Umbilical cord (tissue), 2 donors: ENCODE measurements at places on chromosomes 11 and 22.

GRCh38 chr22:17412232-17412631, 43.0 kb downstream of the CECR2 start:
- DNase-seq: no peak

DNA sequence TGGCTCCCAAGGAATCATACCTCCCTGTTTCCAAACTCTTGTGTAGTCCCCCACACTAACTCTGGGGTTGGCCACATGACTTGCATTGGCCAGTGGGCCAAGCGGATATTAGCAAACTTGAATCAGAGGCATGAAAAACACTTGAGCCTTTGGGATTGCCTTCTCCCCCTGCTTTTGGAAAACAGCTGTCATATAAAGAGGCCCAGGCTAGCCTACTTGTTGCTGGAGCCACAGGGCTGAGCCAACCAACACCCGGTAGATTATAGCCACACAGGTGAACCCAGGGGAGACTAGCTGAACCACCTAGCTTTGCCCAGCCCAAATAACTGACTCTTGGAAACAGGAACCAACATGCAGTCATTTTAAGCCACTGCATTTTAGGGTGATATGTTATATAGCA, 354.8 kb downstream of the TENM4 start:
- peak; percentile 12 for DNase-seq

- no peak for DNase-seq
These were observed 44.3 kb upstream of the JAM3 start for GRCh38 chr11:134024420-134025081.

- DNase-seq: no peak
These were observed 14.9 kb downstream of the AP2A2 start for GRCh38 chr11:940496-941135.

DNA sequence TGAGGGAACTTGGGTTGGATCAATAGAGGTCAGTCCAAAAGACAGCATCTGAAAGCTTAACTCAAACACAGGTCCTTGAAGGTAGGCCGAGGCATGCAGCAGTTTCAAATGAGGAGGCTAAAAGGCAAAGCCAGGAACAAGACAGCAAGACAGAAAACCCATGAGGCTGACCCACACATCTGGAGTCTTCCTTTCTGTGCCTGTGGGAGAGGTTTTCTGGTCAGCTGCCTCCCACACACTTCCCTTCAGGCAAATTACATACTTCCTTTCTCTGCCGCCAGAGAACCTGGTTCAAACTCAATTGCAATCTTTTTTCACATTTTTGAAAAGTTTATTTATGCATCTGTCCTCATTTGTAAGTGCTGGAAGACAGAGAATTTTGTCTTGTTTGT, 29.8 kb upstream of the CRTAM start:
- peak; percentile 15 for DNase-seq

DNA sequence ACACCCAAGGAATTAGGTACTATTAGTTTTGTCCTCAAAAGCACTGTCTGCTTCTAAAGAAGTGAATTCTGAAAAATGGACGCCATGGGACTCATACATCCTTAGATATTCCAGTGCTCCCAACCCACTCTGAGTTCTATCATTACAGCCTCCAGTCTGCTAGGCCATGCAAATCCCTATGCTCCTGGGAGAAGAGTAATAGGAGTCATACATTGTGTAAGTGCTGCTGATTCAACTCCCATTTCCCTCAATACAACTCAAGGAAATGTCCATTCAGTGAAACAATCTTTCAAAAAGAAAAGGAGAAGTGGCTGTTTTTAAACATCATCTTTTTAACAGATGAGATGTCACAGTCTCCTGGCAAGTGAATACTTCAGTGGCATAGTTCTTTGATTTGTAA, 590.2 kb upstream of the LRRC4C start:
- no peak for DNase-seq

GRCh38 chr11:8218409-8218808, 45.3 kb downstream of the LMO1 start:
- no peak for DNase-seq

DNA sequence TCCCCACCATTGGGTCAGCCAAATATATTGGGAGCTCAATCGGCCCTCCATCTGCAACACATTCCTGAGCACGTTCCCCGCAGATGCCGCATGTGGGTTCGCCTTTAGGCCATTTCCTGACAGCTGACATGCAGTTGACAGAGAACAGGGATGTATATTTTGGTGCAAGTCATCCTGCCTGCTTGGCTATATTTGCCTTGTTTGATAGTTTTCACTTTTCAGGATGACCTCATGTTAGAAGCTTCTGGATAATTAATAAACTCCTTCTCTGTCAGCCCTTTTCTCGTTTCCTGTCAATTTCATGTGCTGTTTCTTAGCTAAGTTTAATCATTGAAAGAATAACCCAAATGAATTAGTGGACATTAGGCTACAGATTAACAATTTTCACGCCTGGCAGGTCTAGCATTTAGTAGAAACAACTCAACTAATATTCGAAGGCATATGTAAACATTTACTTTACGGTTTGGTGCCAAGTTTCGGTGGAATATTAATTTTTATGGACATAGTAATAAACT, 105.8 kb upstream of the SLC5A12 start:
- DNase-seq: peak; percentile 72

DNA sequence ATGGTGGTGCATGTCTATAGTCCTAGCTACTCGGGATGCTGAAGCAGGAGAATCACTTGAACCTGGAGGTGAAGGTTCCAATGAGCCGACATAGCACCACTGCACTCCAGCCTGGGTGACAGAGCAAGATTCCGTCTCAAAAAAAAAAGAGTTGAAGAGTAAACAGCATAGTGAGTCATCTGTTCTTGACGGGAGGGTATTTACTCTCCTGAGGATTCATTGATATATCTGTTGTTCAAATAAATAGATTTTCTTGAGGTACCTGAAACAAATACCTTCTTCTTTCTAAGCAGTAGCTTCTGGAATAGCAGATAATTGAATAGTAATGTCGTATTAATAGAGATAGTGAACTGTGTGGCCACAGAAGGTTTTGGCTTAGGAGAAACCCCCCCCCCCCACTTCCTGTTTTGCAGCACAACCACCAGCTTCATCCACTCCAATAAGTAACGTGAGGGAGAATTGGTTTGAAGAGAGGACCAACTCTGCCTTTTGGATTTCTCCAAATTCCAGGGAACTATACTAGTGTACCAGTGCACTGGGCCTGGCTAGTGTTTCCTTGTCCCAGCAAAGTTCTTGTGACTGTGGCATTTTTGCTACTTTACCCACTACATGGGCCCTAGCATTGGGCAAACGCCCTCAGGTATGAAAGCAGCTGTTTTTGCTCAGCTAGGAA, 90.0 kb downstream of the PRMT3 start:
- DNase-seq: no peak

- no peak for DNase-seq
These were observed 31.6 kb downstream of the C11orf58 start for GRCh38 chr11:16770016-16770415.

GRCh38 chr22:39446239-39446721, 10.5 kb upstream of the MGAT3 start:
- no peak for DNase-seq

GRCh38 chr11:102596578-102596977, 28.6 kb downstream of the MMP20 start:
- DNase-seq: no peak

GRCh38 chr22:36386351-36386899, 1.3 kb downstream of the MYH9 start:
- DNase-seq: peak; percentile 64

- no peak for DNase-seq
These were observed 26.8 kb upstream of the CELSR1 start for GRCh38 chr22:46564084-46564714.

DNA sequence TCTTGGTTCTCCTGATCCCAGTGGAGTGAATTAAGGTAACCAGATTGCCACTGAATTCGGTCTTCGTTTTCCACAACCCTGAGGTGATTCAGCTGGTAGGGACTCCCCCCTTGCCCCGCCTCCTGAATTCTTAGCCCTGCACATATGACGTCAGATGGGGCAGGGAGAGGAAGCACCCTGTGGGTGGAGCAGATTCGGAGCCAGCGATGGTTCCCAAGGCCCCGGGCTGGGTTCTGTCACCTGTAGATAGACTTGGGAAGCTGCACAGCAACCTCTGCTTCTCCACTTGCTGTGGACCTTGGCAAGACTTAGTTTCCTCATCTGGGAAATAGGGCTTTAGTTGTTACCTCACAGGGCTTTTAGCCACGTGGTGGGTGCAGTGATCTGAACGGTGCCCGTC, 67.8 kb downstream of the CTTN start:
- DNase-seq: no peak

DNA sequence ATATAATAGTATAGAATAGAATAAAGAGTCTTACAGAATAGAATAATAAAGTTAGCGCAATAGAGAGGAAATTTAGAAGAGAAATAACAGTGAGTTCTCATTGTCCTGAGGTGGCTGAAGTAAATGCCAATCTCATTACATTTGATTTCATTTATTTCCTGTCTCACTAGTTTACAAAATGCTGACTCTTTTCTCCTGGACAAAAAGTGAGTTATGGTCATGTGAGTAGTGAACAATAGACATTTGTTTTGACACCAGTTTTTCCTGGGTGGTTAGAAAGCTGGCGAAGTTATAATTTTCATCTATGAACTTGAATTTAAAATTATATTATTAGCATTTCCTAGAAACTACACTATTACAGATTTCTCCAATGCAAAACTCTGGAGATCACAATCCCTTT, 143.7 kb downstream of the TYR start:
- no peak for DNase-seq

DNA sequence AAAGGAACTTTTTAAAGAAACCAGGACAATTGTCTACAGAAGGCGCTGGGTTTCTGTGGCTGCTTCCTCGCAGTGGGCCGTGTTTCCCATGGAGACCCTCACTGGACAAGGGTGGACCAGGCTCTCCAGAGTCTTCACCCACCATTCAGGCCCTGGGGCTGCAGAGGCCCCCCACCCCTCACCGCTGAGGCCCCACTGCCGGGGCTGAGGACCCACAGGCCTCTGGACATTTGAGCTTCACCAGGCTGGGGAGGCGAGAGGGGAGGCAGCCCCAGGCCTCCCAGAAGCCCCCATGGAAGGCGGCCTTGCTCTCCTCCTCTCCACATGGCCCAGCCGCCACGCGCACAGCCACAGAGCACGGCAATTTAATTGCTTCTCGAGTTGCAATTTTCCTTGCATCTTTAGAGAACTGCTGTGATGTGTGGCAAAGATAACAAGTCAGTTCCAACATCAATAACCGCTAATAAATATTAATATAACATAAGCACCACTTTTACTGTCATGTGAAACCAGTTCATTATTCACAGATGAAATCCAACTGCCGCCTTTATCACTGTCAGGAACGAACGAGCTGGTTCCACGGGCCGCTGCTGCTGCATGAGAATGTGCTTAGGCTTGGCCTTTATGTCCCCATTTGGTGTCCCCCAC, 81.0 kb downstream of the PHF21B start:
- no peak for DNase-seq

DNA sequence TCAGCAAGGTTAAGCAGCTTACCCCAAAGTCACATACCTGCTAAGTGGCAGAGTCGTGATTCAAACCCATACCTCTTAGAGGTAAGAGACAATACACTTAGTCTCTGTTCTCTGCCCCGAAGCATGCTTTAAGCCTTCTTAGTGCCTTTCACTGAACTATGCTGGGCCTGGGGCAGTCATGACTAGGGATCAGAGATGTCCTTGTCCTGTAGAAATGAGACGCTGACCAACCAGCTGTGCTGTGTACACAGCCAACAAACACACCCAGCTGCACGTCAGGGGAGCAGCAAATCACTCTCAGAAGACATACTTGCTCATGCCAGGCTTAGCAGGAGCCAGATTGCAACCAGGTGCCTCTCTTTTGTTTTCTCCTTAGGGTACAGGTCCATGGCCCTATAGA, 255.7 kb downstream of the BUD13 start:
- no peak for DNase-seq

DNA sequence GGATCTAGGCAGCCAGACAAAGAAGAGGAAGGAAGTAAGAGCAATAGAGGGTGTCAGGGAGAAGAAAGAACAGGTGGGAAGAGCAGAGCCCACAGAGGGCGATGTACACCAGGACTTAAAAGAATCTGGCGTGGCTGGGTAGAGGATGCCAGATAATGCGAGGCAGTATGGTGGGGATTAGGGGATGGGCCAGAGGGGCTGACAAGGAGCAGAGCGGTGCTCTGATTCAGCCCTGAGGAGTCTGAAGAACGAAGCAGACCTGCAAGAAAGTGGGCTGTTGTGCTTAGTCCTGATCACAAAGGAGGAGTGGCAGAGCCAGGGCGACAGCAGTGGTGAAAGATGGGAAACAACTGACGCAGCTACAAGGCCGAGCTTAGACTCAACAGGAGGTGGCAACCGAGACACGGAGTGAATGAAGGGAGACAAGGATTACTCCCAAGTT, 163.7 kb downstream of the LARGE1 start:
- no peak for DNase-seq

DNA sequence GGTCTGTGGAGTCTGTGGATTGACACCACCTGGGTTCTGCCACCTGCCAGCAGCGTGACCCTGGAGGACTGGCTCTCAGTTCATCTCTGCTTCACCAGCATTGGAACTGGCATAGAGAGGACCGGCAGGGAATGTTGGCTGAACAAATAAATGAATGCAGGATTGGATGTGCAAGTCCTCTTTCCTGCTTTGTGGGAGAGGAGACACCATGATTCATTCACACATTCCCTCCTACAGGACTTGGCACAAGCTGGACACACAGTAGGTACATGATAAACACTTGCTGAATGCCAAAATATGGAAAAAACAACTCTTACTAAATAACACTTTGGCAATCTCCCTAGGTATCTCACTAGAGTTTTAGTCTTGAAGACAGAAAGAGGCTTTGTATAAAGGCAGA, 116.6 kb upstream of the NARS2 start:
- DNase-seq: no peak

DNA sequence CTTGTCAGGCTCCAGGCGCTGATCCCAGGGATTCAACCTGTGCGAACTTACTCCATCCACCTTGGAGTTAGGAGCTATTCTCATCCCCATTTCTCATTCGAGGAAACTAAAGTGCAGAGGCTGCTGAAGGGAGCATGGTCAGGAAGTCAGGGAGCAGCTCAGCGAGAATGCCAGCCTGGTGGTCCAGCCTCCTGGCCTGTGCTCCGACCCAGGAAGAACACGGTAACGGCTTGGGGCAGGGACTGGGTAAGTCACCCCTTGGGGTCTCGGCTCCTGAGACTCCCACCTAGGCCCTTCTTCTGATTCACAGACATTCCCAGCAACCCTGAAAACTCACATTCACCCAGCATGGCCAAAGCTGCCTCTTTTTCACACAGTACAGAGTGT, 132.8 kb downstream of the CRYBB2 start:
- DNase-seq: no peak

- DNase-seq: no peak
These were observed 22.3 kb upstream of the CHRM4 start for GRCh38 chr11:46413760-46414465.

- DNase-seq: no peak
These were observed 10.6 kb downstream of the ELF5 start for GRCh38 chr11:34502949-34503348.

GRCh38 chr11:76810151-76810853, 27.1 kb downstream of the TSKU start:
- peak; percentile 34 for DNase-seq

GRCh38 chr11:73894725-73895335, 18.0 kb downstream of the PAAF1 start:
- no peak for DNase-seq
